Skin of body (tissue), 3 donors: ENCODE measurements at places on chromosomes 5 and 9. TPM values are rescaled to one million over a fixed set of nuclear protein-coding genes. Genes with fewer than 3 reads are reported as not detected.

- DNase-seq: no peak
These were observed 257.4 kb upstream of the RFX3 start for GRCh38 chr9:3783156-3783555.

GRCh38 chr9:114631166-114631565 is 20.1 kb downstream of the TMEM268 start:
- no peak for DNase-seq

DNA sequence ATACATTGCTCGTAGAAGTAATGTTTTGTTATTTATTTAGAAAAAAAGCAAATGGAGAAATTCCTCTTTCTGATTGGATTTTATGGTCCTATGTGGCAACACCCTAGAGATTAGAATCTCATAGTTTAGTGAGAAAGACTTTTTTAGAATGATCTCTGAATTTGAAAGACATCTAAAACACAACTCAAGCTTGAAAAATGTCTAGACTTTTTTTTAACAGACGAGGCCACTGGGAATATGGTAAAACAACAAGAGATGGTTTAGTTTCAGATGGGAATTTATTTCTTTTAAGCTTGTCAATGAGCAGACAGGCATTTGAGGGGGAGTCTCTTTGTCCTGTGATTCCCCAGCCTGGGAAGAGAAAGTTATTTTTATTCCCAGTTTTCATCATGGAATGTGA is 122.1 kb downstream of the NTRK2 start:
- DNase-seq: no peak

DNA sequence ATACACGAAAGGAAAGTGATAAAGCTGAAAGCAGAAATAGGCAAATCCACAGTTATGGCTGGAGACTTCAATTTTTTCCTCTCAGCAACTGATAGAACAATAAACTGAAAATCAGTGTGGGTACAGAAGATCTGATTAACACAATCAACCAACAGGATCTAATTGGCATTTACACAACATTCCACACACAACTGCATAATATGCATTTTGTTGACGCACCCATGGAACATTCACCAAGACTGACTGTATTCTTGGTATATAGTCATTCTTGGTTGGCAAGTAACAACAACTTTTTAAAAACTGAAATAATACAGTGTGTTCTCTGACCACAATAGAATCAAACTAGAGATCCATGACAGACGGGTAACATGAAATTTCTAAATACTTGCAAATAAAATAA is 218.7 kb upstream of the S1PR3 start:
- DNase-seq: no peak

The FAM174A gene
- total RNA-seq: 15.7 TPM

The FCN1 gene
- total RNA-seq: 18.5 TPM

The GKAP1 gene
- total RNA-seq: 5.6 TPM

The ACOT12 gene
- 0.10 TPM for total RNA-seq
